ENCODE measurements at places on chromosomes 16 and 17. TPM values are rescaled to one million over a fixed set of nuclear protein-coding genes. Genes with fewer than 3 reads are reported as not detected.

DNA sequence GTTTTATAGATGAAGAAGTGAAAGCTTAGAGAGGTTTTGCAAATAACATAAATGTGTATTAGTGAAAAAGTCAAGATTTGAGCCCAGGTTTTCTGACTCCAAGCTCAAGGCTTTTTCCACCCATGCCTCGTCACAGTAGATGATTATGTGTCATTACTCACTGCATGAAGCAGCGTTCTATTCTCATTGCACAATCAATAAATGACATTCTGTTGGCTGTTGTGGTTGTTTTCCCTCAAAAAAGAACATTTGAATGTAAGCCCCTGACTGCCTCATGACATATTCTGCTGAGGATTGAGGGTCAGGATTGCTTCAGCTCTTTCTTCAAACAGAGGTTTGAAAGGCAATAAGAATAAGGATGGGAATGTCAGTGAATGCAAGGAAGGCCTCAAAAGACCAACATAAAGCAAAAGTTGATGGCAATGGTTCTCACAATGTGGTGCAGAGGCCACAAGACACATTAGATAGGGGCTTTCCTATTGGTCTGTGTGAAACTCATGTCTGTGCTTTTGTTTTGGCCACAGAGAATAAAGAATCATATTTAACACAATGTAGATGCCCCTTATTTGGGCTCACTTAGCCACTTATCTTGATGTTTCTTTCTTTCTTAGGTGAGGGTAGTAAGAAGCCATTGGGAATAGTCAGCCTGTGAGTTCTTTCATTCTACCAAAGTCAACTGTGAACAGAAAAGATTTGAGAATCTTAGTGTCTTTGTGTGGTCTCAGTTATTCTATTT, 5.4 kb upstream of the MMD start:
- DNase-seq, result no peak

DNA sequence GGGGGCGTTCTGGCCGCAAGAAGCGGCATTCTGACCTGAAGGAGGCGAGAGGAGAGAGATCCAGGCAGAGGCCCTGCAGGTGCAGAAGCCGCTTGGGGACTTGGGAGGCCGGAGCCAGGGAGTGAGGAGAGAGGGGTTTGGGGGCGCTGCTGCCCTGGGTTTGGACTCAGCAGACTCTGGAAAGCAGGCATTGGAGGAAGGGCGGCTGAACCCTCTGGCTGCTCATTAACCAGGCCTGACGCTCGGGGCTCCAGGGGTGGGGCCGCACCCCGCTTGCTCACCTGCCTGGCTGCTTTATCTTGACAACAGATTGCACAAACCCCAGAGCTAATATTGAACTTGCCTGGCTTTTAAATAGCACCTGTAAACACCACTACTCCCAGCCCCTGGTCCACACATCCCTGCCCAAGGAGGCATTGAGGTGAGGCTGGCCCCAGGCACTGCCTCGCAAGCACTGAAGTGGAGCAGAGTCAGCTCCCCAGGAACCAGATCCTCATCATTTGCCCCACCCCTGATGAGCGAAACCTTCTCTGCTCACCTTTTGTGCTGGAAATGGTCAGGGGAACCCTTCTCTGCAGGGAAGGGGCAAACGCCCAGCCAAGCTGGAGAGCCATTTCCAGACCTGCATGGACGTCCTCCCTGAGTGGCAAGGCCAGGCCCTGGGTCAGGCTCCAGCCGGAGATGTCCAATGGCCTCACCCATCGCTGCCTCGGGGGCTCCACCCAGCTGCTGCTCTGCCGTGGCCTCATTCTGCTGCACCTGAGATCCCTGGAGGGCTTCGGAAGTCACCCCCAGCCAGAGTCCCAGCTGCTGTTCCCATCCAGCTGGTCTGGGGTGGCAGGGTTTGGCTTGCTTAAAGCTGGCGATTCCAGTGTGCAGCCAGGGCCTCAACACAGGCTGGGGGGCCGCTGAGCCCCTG, 190.2 kb upstream of the GSE1 start:
- DNase-seq, result no peak

The TEKT1 gene
- total RNA-seq, result not detected

The TRIM47 gene
- total RNA-seq, result 56.7 TPM
